ENCODE measurements at places on chromosomes 7 and 10.

DNA sequence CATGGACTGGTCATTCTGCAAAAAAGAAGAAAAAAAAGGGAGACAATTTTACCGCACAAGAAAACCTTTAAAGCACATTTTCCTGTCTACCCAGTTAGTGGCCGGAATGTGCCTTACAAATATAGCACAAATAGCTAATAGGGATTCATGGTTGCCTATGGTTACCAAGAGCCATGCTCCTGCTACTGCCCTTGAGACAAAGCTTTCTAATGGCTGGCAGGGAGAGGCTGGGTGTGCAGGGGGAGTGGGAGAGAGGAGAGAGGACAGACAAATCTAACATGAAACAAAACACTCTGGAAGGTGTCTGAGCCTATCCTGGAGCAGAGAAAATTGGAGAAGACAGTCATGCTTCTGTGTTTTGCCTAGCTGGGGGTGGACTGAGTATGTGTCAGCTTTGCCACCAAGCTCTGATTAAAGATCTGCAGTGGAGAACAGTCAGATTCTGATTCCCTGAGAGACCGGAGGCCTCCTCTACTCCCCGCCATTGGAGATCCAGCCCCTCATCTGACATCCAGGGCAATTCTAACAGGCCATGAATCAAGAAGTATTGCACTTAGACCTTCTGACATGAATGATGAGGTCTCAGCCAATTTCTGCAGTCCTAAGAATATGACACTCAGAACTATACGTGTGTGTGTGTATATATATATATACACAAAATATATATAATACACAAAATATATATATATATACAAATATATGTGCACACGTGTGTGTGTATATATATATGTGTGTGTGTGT is 80.2 kb downstream of the PRTFDC1 start:
- DNase-seq = no peak

DNA sequence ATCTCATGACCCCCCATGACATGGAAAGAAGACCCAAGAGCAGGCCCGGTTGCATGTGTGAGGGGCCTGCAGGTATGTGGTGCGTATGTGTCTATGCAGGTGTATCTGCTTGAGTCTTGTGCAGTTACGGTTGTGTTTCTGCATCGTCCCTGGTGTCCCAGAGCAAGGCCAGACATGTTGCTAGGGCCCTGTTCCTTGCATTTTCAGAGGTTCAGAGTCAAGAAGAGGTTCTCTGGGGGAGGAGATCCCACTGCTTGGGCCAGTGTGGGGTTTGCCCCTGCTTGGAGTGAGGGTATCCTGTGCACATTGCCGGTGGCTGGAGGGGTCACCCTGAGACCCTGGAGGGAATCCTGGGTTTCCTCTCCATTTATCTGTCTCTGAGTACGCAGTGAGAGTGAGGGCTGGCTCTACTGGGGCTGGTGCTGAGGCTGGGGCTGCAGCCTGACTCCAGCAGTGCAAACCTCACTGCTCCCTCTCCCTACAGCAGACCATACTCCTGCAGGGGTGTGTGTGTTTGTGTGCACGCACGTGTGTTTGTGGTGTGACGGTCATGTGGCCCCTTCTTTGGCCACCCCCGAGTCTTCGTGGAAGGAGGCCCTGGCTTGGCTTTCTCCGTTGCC is 4.1 kb downstream of the TRIM8 start:
- DNase-seq = no peak

DNA sequence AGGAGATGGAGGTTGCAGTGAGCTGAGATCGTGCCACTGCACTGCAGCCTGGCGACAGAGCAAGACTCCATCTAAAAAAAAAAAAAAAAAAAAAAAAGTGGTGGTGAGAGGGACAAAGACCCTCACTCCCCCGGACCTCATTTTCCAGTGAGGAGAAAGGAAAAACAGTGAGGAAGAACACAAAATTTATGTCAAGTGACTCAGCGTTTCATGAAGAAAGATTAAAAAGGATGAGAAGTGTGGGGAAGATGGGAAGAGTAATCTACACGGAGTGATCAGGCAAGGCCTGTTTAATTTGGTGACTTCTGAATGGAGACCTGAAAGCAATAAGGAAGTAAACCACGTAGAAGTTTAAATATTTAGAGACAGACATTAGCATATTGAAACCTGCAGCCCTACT is 7.0 kb downstream of the NUDT5 start:
- no peak for DNase-seq

DNA sequence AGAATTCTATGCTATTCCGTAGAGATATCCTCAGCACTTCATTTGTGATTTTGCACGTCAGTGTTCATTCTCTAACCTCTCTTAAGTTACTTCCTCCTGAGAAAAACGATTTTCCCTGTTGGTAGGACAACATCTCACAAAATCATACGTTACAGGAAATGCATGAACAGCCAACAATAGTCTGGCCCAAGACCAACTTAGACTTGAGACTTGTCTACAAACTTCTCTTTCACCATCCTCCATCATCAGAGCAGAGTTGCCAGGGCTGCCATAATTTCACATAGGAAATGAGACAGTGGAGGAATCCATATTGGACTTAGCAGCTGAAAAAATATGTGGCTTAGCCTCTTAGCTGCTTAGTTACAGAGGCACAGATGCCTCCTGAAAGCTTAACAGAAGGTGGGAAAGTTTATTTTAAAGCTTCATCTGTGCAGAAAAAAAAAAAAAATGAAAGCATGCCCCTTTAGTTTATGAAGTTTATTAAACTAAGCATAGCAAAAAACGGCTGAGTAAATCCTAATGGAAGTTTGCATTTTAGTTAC is 222.5 kb upstream of the CACNA2D1 start:
- DNase-seq = no peak

DNA sequence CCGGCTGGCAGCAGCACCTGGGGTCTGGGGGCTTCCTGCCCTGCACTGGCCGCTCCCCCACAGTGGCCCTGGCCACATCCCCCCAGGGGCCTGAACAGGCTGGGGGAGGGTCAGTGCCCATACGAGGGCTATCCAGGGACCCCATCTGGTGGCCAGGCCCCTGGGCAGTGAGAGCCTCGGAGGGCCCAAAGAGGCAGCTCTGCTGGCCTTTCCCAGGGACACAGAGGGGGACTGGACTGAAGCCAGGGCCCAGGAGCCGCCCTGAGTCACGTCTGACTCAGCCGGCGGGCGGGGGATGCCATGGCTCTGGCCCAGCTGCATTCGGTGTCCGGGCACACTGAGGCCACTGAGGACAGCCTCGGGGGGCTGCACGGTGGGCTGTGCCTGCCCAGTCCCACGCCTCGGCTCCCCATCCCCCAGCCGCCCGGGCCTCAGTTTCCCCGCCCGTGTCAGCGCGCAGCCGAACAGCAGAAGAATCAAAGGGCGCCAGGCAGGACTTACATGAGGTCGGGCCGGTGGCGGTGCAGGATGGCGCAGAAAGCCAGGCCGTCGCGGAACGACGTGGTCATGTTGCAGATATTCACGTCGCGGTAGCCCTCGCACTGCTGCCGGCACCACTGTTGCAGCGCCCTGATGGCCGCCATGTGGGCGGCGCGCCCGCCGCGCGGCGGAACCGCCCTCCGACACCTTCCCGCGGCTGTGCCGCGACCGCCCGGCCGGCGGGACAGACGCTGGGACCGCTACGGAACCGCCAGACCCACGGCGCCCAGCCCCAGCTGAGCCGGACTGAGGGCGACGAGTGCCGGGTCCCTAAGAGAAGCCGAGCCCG is at the start of gene MICALL2:
MICALL2 (minus strand) TSS at position 788 of the 829 bp plus-strand sequence; CDS start at position 644, 144 bp downstream.
- peak; percentile 70 for DNase-seq

DNA sequence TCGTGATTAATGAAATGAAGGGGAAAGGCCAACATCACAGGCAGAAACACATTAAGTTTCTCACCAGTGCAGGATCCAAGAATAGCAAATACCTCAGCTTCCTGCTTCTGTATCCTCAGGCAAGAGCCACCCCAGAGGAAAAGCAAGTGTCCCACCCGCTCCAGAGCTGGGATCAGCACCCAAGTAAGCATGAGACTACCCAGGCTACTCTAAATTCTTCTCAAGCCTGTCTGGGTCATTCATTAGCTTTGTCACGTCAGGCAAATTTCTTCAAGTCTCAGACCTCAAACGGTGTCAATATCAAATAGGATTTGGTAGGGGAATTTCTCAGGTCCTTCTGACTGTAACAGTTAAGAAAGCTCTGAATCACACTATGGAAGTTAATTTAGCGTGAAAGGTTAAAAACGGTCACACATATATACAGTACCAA is 59.0 kb downstream of the GNA12 start:
- no peak for DNase-seq

DNA sequence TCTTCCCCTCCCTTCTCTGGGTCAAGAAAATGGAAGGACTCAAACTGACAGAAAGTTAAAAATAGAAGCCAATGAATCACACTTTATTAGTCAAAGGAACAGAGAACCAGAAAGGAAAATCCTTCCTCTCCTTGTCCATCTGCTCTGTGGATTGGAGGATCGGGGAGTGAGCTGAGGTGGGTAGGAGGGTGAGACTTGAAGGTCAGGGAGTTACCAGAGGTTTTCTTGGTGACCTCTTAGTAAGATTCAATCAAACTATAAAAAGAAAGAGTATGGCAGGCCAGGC is 12.2 kb downstream of the TLX1 start:
- no peak for DNase-seq

DNA sequence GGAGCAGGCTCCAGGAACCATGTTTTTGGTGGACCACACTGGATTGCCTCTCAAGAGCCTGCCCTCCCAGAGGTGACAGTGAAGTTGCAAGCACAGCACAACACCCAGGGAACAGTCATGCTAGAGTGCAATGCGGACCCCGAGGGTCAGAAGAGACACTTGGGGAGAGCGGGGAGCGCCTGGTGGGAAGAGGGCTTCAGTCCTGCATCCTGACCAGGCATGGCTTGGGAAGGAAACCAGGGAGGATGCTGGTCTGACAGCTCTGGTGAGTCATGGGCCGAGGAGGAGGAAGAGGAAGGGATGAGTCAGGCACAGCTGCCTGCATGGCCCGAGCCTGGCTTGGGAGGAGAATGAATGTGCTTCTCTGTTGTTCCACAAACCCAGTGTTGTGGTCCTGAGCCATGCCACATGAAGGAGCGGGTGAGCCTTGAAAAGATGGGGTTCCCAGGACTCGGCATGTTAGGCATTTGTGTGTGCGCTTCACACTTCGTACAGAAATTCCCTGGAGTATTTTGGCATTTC is 29.5 kb upstream of the ANKRD2 start:
- DNase-seq = peak; percentile 32

- no peak for DNase-seq
Observed at GRCh38 chr10:128018236-128018635, 108.0 kb downstream of the MKI67 start.

DNA sequence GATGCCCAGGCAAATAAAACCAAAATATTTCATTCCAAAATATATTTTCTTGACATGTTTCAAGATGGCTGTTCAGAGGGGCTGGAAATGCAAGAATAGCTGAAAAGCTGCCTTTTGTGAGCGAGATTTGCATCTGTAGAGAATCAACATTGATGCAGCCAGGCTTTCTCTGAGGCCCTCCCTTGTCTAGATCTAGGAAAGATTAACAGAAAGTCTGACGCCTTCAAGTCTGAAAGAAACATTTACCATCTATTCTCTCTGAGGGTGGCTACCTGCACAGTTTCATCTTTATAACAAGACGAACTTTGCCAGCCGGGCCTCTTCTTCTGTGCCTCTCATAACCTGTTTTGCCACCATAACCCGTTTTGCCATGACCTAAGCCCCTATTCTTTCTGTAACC is 170.2 kb downstream of the AKR1D1 start:
- no peak for DNase-seq

GRCh38 chr7:128833148-128833945 is 3.1 kb downstream of the FLNC start:
- no peak for DNase-seq

- peak; percentile 16 for DNase-seq
Observed at GRCh38 chr7:95478272-95479037, 7.3 kb upstream of the ASB4 start.

DNA sequence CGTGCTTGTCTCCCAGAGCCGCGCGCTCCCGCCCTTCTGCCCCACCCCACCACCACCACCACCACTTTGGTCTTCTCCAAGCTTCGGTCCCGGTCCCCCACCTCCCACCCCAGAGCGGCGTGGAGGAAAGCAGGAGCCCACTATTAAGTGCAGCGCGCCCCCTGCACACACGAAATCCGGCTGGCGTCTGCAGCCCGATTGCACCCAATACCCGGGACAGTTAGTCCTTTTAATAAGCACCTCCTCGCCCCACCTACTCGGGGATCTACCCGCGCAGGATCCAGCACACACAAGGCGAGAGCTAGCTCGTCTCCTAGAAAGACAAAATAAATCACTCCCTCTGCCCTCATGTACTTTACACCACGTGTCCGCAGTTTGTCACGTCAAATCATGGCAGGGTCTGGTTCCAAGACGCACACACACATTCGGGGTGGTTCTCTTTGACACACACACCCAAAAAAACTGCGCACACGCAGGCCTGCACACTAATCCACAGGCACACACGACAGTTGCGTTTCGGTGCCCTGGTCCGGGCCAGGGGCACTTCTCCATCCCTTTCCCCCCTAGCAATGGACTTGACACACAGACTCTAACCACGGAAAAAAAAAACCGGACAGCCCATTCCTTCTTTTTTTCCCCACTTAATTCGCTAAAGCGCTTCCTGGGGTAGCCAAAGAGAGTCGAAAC is 1.6 kb downstream of the SFMBT2 start:
- DNase-seq = peak; percentile 24

DNA sequence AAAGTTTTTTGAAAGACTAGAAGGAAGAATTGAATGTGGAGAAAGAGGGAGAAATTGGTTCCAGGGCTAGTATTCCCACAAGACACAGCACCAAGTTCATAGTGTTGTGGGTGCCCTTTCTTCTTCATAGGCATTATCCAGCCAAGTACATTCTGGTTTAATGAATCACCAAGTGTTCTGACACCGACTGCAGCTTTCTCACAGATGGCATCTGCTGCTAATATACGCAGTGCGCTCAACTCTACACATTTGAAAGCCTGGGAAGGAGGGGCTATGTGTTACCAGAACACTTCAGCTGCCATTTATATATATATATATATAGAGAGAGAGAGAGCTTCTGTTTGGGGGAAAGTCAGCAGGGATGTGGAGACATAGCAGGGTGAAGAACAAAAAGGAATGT is 1168.4 kb downstream of the GATA3 start:
- DNase-seq = no peak

GRCh38 chr7:85004402-85004801 is 182.5 kb downstream of the SEMA3D start:
- no peak for DNase-seq

DNA sequence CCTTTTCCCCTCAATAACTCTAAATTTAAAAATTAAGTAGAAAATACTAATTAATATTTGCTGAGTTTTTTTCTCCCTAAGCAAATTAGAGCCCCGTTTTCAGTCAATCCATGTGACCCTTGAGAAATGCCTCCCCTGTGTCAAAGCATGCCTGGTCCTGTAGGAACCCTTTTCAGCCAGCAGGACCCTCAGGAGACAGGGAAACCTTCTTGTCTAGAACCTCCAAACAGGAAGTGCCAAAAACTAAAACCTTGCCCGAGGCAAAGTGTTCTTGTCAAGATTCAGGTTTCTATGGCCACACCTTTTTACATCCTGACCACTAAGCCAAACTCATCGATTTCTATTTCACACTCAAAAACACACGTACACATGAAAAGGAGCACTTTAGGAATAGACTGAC is 60.1 kb upstream of the NFE2L3 start:
- DNase-seq = peak; percentile 39

DNA sequence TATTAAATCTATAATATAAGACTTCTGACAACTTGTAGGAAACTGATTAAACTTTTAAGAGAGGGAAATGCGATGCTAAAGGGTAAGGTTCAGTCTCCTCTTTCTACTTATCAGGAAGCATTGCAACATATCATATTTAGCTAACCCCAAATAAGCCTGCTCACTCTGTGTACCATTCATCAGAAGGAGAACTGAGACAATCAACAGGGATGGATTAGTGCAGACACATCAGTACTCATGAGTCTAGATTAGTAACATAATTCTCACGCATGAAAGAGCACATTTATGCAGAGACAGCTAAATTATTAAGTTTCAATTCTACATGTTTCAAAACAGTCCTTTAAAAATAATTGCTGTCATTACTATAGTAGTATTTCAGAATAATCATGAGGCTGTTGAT is 354.2 kb upstream of the ZWINT start:
- DNase-seq = no peak

All from hematopoietic multipotent progenitor cell treated with erythropoietin and hydrocortisone succinate and interleukin-3 and kit ligand, for 8 days (in vitro differentiated cells).